ENCODE measurements at places on chromosomes 2 and 18.
A peak's percentile ranks its signal among the peaks of the same experiment; 100 is the strongest.

DNA sequence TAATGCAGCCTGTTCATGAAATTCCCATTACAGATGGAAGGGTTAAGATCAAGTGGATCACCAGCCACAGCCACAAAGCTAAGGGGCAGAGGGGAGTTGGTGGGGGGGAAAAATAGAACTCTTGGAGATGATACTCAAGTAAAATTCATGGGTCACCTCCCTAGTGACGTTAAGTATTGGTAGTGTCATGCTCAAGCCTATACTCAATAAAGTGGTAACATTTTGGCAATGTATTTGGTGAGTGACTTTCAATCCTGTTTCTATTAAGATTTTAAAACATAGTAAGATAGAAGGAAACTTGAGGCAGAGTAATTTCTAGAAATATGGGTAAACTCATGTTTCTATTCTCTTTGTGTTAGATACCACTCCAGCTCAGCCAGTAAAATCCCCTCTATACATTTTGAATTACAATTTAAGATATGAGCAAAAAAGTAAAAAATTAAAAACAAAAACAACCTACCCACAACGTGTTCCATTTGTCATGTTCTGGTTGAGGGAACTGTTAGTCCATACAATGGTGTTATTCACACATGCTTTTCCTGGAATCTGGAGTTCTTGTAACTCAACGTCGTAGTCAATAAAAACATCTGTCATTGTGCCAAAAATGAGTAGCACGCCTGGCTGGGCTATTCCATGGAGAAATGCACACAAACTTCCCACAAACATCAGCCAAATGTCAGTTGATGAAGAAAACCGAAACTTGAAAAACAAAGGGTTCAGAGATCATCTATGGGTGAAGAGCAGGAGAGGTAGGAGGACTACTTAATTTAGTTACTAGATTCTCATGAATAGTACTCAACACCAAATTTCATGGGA, 18.1 kb downstream of the ABCB11 start:
- no peak for DNase-seq
- H3K36me3 ChIP-seq = no peaks in the 10 kb centered on the region
- H3K4me1 ChIP-seq = peaks cover 4% of the 10 kb centered on the region
- H3K27me3 ChIP-seq = peaks cover 4% of the 10 kb centered on the region
- H3K4me3 ChIP-seq = no peak overlapping the region

GRCh38 chr18:62828852-62829251, 113.5 kb downstream of the PHLPP1 start:
- no peak for DNase-seq
- H3K36me3 ChIP-seq = peaks cover 5% of the 10 kb centered on the region
- H3K27me3 ChIP-seq = no peaks in the 10 kb centered on the region

- H3K4me1 ChIP-seq = no peaks in the 10 kb centered on the region
- peaks cover 2% of the 10 kb centered on the region for H3K36me3 ChIP-seq
- no peak overlapping the region for H3K4me3 ChIP-seq
- no peak overlapping the region for H3K27ac ChIP-seq
- no peaks in the 10 kb centered on the region for H3K27me3 ChIP-seq
Observed at GRCh38 chr18:7626922-7627440, 59.9 kb downstream of the PTPRM start.

GRCh38 chr18:9017905-9018227, 84.6 kb upstream of the NDUFV2 start:
- H3K27me3 ChIP-seq = no peaks in the 10 kb centered on the region
- H3K27ac ChIP-seq = no peak overlapping the region
- H3K4me1 ChIP-seq = no peaks in the 10 kb centered on the region
- no peak for DNase-seq

DNA sequence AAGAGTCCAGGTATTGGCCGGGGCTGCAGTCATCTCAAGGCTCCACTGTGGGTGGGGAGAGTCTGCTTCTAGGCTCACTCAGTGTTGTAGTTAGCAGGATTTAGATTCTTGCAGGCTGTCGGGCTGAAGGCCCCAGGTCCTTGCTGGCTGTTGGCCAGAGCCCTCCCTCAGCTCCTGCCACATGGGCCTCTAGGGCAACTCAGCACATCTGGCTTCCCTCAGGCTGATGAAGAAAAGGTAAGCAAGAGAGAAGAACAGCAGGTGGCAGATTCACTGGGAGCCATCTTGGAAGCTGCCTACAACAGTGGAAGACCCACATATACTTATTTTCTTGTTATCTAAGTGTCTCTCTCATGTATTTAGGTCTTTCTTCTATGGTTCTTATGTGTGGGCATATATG, 4.3 kb downstream of the MRPS9 start:
- H3K4me1 ChIP-seq = peaks cover 30% of the 10 kb centered on the region
- H3K4me3 ChIP-seq = no peak overlapping the region
- DNase-seq = no peak
- H3K27me3 ChIP-seq = no peaks in the 10 kb centered on the region
- peaks cover 13% of the 10 kb centered on the region for H3K36me3 ChIP-seq

DNA sequence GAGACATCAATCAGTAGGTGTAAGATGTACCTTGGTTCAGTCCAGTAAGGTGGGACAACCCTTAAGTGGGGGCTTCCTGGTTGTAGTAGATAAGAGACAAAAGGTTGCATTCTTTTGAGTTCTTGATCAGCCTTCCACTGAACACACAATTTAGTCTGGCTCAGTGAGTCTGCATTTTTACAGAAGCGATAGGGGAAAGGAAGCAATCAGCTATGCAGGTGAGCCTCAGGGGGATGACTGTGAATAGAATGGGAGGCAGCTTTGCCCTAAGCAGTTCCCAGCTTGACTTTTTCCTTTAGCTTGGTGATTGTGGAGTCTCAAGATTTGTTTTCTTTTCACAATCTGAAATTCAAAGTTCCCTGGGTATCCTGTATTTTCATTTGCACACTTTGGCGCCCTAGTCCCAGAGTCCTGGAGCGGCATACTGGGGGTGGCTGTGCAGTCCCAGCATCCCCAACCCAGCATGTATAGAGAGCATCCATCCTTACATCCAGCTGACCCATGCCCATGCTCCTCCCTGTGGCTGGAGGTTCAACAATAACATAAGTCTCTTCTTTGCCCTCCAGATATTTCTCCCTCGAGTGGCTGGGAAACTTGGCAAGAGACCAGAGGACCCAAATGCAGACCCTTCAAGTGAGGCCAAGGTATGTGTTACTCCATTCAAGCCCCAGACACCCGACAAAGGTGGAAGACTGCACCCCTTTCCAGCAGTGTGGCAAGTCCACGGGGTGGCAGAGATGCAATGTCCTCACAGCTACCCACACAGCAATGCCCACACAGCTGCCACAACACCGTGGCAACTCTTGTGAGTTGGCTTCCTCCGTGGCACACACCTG, 20.1 kb upstream of the PRLH start:
- H3K27ac ChIP-seq = no peak overlapping the region
- H3K4me3 ChIP-seq = no peak overlapping the region
- H3K4me1 ChIP-seq = no peaks in the 10 kb centered on the region
- no peaks in the 10 kb centered on the region for H3K36me3 ChIP-seq
- H3K27me3 ChIP-seq = peaks cover 7% of the 10 kb centered on the region

DNA sequence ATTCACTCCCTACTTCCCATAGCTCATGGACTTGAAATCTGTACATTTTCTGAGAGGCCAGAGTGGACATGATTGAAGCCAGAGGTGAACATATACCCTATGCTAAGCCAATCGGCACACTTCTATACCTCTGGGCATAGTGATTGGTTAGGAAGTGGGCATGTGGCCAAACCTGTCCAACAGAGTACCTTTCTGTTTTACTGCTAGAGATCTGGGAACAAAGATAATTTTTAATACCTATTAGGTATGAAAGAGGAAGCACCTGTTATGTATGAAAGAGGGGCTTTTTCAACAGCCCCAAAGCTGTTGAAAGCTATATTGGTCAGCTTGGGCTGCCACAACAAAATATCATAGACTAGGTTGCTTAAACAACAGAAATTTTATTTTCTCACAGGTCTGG, 27.7 kb downstream of the METTL8 start:
- no peaks in the 10 kb centered on the region for H3K27me3 ChIP-seq
- peak overlapping the region; percentile 50 for H3K27ac ChIP-seq
- DNase-seq = no peak

- no peak overlapping the region for H3K4me3 ChIP-seq
- H3K27ac ChIP-seq = no peak overlapping the region
- DNase-seq = no peak
- no peaks in the 10 kb centered on the region for H3K36me3 ChIP-seq
- peaks cover 8% of the 10 kb centered on the region for H3K4me1 ChIP-seq
Observed at GRCh38 chr2:100944617-100945432, 57.3 kb upstream of the RPL31 start.

GRCh38 chr2:182821182-182821581, 45.3 kb downstream of the FRZB start:
- no peaks in the 10 kb centered on the region for H3K36me3 ChIP-seq
- no peak overlapping the region for H3K27ac ChIP-seq
- DNase-seq = no peak
- H3K4me1 ChIP-seq = no peaks in the 10 kb centered on the region
- H3K27me3 ChIP-seq = peaks cover 51% of the 10 kb centered on the region

DNA sequence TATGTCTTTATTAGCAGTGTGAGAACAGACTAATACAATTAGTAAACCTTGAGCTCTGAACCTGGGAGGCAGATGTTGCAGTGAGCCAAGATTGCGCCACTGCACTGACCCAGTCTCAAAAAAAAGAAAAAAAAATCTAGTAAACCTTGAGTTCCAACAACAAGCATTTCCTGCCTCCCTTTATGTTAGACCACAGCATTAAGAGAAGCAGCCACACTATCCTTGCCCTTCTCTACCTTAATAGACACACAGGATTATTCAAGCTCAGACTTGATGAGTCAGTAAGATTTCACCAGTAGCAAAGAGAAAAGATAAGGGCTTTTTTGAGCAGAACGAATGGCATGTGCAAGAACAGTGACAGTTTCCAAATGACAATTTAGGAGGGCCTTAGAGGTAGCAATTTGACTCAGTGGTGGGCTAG, 18.0 kb upstream of the GLS start:
- H3K4me3 ChIP-seq = no peak overlapping the region
- peaks cover 3% of the 10 kb centered on the region for H3K36me3 ChIP-seq
- H3K27ac ChIP-seq = no peak overlapping the region
- DNase-seq = no peak
- peaks cover 3% of the 10 kb centered on the region for H3K4me1 ChIP-seq

GRCh38 chr2:39368846-39369245, 68.2 kb downstream of the MAP4K3 start:
- H3K36me3 ChIP-seq = no peaks in the 10 kb centered on the region
- no peak overlapping the region for H3K4me3 ChIP-seq
- no peak for DNase-seq

DNA sequence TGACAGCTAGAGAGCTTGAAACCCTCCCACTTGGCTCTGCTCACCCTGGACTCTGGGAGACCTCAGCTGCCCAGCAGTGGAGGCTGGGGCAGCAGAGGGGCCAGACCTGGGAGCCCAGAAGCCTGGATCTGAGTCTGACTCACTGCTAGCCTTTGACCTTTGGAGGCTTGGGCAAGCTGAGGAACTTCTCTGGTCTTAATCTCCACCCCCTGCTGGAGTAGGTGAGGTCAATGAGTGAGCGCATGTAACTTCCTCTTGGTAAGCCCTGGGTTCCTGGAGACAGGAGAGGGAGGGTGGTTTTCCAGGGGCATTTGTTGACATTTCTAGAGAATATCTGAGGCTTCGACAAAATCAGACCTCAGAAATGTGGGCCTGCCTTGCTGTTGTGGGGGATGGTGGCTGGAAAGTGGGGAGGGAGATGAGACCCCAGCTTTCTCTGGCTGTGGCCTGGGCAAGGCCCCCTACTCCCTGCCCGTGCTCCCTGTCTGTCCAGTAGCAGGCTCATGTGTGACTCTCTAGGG, 73.0 kb upstream of the YWHAQ start:
- peaks cover 16% of the 10 kb centered on the region for H3K36me3 ChIP-seq
- no peaks in the 10 kb centered on the region for H3K27me3 ChIP-seq
- peak overlapping the region; percentile 41 for H3K4me3 ChIP-seq
- peaks cover 41% of the 10 kb centered on the region for H3K4me1 ChIP-seq
- DNase-seq = no peak
- peak overlapping the region; percentile 97 for H3K27ac ChIP-seq

DNA sequence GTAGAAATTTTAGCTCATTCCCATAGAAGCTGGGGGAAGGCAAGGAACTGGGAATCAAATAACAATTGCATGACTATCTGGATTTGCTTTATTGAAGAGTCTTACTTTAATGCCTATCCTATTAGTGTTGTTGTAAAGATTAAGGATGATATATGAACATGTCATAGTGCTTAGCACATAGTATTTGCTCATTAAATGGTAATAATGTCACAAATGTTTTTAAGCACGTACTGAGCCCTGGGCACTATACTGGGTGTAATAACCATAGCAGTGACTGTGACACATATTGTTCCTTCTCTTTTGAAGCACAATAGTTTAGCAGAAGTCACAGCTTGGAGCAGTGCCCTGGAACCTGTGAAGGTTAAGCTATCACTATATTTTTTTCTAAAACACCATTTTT, 47.2 kb upstream of the DTNB start:
- peaks cover 30% of the 10 kb centered on the region for H3K27me3 ChIP-seq
- DNase-seq = no peak
- H3K4me3 ChIP-seq = no peak overlapping the region

GRCh38 chr2:237128845-237129592, 43.3 kb downstream of the COPS8 start:
- no peaks in the 10 kb centered on the region for H3K4me1 ChIP-seq
- H3K27ac ChIP-seq = no peak overlapping the region
- no peaks in the 10 kb centered on the region for H3K36me3 ChIP-seq

DNA sequence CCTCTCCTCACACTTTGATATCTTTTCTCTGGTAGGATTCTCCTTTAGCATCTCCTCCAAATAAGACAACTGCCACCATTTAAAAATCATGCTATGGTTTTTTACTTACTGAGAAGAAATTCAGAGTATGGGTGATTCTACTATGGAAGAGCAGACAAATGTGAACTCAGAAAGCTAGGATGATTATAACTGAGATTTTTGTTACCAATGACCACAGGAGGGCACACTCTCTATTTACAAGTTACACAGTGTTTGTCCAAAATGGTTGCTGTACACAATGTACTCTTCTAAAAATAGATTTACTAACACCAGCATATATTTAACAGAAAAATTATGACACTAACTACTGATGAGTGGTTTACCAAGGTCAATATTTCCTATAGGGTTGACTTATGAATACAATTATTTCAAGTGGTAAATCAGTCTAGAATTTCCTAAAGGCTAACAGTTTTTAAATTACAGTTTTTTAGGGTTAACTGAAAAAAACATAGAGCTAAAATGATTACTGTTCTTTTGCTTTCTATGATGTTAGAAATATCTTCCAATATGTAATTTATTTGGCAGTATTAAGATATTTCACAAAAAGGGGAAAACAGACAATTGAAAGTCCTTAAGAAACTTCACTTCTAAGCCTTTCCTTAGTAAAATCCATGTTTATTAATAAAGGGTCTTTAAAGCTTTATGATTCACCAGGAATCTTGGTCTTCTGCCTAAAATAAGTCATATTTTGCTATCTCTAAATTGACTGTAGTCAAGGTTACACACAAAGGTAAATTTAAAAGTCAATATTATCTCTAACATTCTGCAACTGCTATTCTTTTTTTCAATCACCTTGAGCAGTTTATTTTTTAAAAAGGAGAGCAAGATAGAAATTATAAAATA, 57.2 kb downstream of the MAP4K3 start:
- no peaks in the 10 kb centered on the region for H3K27me3 ChIP-seq
- H3K4me1 ChIP-seq = peaks cover 14% of the 10 kb centered on the region
- no peak for DNase-seq
- no peak overlapping the region for H3K4me3 ChIP-seq
